Prostate gland (tissue), 2 donors: ENCODE measurements at places on chromosomes 1 and 21. TPM values are rescaled to one million over a fixed set of nuclear protein-coding genes. Genes with fewer than 3 reads are reported as not detected.

DENND2D gene
- total RNA-seq = 25.4 TPM

C8A gene
- not detected for total RNA-seq

GRCh38 chr1:119647228-119647733 lies 785 bp downstream of the ZNF697 start:
- peak overlapping the region; percentile 93 for H3K27ac ChIP-seq
- DNase-seq = no peak
- peak overlapping the region; percentile 86 for H3K4me3 ChIP-seq
- no peaks in the 10 kb centered on the region for H3K4me1 ChIP-seq
- H3K36me3 ChIP-seq = no peaks in the 10 kb centered on the region

- peaks cover 2% of the 10 kb centered on the region for H3K4me1 ChIP-seq
- H3K27ac ChIP-seq = no peak overlapping the region
- peak; percentile 6 for DNase-seq
- H3K4me3 ChIP-seq = no peak overlapping the region
Observed at GRCh38 chr1:227234998-227235405, 83.3 kb downstream of the CDC42BPA start.

GRCh38 chr1:89657886-89658285 lies 25.0 kb downstream of the LRRC8C start:
- H3K27ac ChIP-seq = no peak overlapping the region
- no peaks in the 10 kb centered on the region for H3K4me1 ChIP-seq
- no peak overlapping the region for H3K4me3 ChIP-seq
- H3K27me3 ChIP-seq = no peaks in the 10 kb centered on the region
- DNase-seq = no peak

DNA sequence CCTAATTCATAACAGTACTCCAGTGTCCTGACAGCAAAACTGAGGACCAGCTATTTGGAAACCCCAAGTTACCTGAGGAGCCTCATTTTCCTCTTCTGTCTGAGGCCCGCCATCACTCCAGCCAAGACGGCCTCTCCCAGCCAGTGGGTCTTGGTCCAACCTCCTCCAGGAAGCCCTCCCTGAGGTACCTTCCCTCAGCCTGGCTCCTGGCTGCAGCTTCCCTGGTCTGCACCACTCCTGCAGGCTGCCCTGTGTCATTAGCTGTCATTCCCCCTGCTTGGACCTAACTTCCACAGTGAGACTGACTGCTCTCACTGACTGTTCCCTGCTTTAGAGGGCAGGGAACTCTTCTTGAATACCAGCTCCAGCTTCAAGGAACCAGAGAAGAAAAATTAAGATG lies 33.0 kb downstream of the BCAR3 start:
- no peaks in the 10 kb centered on the region for H3K4me1 ChIP-seq
- no peak overlapping the region for H3K27ac ChIP-seq
- H3K36me3 ChIP-seq = no peaks in the 10 kb centered on the region
- DNase-seq = no peak
- H3K27me3 ChIP-seq = no peaks in the 10 kb centered on the region
